ENCODE measurements at places on chromosomes 7 and 10. TPM values are rescaled to one million over a fixed set of nuclear protein-coding genes. Genes with fewer than 3 reads are reported as not detected.

DNA sequence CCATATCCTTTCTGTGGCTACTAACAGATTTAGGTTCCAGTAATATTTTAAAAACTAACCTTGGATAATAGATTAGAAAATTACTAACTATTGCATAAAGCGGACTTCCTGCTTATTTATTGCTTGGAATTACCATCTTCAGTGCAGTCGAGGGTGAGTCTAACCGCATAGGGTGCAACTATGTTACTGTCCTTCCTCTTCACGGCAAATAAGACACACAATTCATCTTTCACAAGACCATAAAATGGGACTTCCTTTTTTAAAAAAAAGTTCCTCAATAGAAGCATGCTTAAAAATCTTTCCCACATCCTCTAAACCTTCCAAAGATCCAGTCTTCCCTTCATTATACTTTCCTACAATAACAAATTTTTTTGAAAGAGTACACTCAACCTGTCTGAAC lies 2.1 kb downstream of the SLC25A40 start:
- no peak for DNase-seq

DNA sequence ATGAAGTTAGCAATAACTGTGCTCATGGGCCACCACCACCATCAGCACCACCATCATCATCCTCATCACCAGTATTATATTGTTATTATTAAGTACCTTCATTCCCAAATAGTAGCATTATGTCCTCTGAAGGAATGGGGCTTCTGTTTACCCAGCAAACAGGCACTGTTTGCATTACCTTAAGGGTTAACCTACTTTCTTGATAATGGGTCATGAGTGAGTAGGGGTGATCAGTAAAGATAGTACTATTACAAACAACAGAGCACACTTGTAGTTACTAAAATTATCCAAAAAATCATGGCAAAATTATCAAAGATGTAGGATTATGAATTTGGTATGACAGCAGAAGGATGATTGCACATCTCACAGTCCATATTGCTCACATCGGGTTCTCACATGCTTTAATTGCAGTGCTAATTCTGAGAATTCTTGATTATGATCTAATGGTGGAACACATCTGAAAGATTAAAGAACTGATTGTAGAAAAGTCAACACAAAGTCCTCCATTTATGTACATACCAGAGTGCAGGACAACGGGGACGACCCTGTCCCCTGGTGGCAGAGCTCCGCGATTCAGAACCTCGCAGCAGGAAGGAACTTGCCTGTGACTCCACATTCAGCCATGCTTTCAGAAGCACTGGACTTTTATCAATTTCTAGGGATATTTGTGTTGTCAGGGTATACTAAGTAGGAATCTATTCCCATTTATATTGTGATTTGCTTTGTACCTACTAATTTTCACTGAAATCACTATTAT lies 31.0 kb downstream of the PDE1C start:
- no peak for DNase-seq

DNA sequence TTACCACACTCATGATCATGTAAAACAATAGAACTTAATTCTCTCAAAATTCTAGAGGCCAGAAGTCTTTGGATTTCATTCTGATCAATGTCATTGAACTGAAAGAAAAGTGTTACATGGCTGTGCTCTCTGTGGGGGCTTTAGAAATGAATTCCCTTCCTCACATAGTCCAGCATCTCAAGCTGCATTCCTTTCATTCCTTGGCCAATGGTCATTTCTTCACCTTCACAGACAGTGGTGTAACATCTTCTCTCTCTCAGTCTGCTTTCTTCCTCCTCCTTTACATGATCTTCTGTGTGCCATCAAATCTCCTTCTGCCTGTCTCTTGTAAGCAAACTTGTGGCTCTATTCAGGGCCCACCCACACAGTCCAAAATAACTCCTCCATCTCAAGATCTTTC lies 735.3 kb downstream of the SUGCT start:
- DNase-seq: no peak

GRCh38 chr7:73701357-73701995 lies 18.0 kb downstream of the STX1A start:
- no peak for DNase-seq

DNA sequence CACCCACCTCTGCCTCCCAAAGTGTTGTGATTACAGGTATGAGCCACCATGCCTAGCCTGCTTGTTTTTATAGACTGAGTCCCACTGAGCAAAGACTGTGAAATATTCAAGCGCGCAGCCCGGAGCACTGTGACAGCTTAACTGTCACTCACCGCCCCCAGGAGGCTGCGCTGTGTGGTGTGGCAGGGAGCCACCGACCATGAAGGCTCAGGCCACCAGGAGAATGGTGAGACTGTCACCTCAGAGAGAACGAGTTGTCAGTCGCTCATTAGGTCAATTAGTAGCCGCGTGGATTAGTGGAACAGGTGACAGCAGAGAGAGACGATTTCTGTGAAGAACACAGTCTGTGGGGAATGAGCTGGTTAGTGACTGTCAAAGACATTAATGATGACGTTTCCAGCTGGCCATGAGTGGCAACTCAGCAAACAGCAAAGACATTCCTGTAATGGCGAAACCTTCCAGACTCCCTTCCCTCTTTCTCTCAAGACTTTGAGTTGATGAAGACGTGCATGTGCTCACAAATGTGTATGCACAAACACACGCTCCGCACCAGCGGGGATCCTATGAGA lies 64.5 kb downstream of the CYCS start:
- no peak for DNase-seq

The IFIT1B gene
- total RNA-seq: not detected

The AMPH gene
- 6.3 TPM for total RNA-seq

DNA sequence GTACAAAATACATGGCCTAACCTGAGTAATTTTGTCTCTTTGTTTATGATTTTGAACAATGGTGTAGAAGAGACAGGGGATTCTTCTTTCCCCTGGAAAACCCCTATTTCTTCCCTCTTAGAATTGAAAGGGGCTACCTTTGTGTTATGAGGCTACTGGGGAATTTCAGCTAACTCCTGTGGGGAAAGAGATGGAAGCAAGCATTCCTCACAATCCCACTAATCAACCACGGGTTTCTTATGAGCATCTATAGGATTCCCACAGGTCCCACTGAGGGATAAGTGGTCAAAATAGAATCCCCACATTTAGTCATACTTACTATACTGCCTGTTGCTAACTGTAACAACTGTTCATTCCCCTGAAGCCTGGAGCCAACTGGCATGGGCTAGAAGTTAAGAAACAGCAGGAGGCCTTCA lies 32.2 kb upstream of the ITGB8 start:
- no peak for DNase-seq

GRCh38 chr7:107818622-107819021 lies 15.6 kb upstream of the SLC26A3 start:
- no peak for DNase-seq
